ENCODE measurements at places on chromosomes 7 and 10.

GRCh38 chr10:119350502-119351097, 143.2 kb downstream of the GRK5 start:
- DNase-seq = no peak

DNA sequence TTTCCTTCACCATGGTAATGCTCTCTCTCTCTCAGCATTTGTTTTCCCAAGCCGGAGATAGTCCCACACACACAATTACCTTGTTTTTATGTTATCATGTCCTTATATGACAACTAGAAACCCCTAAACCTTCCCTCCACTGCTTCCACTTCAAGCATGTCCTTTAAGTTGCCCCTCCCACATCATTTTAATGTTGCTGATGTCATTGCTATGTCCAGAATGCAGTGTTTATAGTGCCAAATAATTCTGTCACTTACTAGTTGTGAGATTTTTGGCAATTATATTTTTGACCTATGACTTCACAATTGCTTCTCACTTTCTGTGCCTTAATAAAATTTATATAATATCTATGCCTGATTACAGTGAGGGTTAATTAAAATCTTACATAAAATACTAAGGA, 645.9 kb downstream of the XPNPEP1 start:
- DNase-seq = no peak

DNA sequence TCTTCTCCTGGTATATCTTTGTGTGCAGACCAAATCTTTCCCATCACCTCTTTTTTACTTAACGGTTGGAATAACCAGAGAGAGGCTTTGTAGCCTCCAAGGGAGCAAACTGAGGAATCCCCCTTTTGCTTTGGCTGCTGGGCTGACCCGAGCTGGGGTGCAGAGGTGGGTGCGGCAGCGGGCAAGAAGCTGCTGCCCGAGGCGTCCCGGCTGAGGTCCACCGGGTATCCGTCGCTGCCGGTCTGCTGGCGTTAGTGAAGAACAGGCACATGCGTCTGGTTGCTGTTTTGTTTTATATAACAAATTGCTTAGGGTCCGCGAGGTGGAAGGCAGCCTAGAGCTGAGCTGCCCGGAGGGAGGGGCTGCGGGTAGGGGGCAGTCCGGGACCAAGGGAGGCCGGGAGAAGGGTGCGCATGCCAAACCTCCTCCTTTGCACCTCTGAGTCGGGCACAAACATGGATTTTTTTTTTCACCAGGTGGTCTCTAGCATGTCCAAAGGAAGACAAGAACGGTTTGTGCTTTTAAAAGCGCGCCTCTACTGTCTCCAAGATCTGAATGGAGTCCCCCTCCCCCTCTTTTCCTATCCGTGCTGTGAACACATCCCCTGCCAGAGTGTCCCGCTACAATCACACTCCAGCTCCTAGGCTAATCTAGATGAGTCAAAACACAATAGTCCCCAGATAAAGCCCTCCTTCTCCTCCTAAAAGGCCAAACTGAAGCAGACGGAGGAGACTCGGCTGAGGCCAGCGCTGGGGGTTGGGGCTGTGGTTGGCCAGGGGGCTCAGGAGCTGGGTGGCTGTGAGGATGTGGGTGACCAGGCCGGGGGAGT, 6.8 kb upstream of the GATA3 start:
- DNase-seq = no peak

DNA sequence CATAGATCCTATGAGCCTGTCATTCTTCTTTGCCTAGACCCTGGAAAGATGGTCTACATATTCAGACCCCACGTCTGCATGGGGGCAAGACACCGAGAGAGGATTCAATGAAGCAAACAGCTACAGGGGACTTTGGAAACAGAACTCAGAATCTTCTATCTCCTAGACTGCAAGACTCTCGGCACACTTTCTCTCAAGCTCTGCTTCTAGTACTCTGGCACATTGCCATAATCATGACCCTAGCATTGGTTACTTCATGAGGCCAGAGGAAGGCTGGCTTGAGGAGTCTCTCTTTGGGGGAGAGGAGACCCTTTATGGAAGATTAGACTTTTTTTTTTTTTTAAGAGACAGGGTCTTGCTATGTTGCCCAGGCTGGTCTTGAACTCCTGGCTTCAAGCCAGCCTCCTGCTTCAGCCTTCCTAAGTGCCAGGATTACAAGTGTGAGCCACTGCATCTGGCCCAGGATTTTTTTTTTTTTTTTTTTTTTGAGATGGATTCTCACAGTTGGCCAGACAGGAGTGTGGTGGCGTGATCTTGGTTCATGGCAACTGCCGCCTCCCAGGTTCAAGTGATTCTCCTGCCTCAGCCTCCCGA, 20.7 kb downstream of the CCDC3 start:
- DNase-seq = no peak

- no peak for DNase-seq
Measured at GRCh38 chr7:47553309-47553708, 28.6 kb downstream of the TNS3 start.

DNA sequence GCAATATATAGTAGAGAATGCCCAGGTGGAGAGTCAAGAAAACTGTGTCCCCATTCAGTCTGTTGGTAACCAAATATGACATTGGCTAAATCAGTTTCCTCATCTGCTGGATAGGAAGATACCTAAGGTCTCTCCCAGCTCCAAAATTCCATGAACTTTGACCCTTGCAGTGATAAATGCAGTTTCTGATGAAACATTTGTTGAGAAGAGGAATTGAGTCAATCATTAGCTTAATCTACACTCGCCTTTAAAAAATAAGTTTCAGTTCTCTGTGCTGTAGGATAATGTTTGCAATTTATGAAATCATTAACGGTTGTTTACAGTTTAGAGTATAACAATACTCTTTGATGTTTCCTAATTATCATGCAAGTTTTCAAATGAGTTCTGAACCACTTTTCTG, 38.0 kb upstream of the SLC25A13 start:
- no peak for DNase-seq

GRCh38 chr10:76115131-76115470, 683.7 kb downstream of the LRMDA start:
- DNase-seq = no peak

DNA sequence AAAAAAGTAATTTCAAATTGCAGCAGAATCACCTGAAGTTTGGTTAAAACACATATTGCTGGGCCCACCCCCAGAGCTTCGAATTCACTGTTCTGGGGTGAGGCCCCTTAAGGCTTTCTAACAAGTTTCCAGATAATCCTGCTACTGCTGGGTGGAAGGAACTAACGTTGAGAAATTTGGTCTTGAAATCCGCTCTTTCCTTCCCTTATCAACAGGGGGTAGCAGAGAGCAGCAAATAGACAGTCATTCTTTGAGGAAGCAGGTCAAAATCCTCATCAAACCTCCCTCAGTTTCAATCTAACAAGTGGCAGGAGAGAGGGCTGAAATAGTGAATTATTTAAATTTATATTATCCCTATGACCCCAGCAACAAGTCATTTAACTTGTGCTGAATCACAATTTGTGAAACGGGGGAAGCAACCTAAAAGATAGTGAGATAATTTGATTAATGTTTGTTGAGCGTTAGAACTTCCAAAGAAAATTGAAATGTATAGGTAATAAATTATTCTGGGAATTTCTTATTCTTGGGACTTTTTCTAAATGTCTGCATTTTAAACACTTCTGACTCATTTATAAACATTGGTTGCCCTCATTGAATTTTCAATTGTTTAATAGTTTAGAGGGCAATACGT, 21.7 kb upstream of the MALSU1 start:
- peak; percentile 57 for DNase-seq

- DNase-seq = no peak
Measured at GRCh38 chr10:95552679-95553342, 8.4 kb downstream of the SORBS1 start.

DNA sequence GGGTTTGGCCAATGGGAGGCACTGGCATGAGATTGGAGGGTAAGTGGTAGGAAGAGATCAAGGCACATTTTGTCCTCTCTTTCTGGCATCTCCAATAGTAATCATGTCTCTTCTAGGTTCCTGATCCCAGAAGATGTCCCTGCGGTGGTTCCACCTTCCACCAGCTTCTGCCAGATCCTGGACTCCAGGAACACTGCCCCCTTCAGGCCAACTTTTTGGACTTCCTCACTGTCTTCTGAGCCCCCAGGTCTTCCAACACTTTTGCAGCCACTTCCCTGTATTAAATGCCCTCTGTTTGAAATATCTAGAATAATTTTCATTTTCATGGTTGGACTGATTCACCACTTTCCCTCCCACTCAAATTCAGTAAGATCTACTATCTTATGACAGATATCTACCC, 60.9 kb downstream of the BAMBI start:
- DNase-seq = no peak

DNA sequence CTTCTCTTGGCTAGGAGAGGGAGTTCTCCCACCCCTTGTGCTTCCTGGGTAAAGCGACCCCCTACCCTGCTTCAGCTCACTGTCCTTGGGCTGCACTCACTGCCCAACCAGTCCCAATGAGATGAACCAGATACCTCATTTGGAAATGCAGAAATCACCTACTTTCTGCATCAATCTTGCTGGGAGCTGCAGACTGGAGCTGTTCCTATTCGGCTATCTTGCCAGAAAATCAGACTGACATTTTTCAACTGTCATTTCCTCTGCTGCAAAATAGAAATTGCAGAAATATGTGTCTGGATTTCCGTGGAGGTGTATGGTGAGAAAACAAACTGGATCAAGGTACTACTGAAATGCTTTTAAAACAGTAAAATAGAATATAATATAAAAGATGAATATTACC, 43.0 kb upstream of the CYP2C18 start:
- DNase-seq = no peak

DNA sequence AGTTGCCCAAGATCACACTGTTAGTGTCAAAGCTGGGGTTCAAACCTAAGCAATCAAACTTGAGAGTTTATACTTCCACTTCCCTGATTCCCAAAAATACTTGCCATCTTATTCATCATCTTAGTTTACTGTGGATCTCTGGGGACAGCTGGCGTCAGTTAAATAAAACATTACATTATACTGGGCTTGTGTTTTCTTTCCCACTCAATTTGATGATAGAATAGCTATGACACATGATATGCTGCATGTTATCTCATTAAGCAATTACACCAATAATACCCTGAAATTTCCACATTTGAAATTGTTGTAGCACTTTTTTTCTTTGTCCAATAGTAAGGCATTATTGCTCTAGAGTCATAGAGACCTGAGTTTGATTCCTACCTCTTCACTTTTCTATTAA, 62.9 kb upstream of the MXI1 start:
- DNase-seq = no peak

DNA sequence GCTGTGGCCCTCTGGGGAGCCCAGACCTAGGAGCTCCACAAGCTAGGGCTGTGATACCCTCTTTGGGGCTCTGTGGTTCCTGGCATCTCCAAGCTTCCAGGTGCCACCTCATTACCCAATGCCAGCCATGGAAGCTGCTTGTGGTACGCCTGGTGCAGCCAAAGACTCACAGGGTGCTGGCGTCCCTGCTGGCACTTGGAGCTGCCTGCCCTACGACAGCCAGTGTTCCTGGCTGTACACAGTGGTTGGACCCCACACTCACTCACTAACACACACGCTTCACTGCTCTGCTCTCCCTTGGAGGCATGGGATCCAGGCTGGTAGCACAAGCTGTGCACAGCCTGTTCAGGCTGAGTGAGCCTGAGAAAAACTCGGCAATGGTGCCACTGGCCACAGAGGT, 894.1 kb upstream of the PHF14 start:
- no peak for DNase-seq

DNA sequence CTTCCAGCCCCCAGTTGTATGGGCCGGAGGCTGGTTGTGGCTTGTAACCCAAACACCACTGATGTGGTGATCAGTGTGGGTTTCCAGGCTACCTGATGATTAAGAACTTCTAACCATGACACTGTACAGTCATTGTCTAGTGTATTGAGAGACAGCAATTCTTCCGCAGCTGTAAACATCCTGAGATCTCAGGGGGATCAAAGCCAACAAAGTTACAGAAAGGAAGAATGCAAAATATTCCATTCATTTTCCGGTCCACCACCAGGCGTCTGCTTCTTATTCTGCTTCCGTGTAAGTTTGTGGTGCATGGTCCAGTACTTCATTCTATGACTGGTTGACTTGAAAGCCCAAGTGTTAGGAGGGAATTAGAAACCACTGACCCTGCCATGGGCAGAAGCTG, 10.3 kb upstream of the GLI3 start:
- DNase-seq = no peak

DNA sequence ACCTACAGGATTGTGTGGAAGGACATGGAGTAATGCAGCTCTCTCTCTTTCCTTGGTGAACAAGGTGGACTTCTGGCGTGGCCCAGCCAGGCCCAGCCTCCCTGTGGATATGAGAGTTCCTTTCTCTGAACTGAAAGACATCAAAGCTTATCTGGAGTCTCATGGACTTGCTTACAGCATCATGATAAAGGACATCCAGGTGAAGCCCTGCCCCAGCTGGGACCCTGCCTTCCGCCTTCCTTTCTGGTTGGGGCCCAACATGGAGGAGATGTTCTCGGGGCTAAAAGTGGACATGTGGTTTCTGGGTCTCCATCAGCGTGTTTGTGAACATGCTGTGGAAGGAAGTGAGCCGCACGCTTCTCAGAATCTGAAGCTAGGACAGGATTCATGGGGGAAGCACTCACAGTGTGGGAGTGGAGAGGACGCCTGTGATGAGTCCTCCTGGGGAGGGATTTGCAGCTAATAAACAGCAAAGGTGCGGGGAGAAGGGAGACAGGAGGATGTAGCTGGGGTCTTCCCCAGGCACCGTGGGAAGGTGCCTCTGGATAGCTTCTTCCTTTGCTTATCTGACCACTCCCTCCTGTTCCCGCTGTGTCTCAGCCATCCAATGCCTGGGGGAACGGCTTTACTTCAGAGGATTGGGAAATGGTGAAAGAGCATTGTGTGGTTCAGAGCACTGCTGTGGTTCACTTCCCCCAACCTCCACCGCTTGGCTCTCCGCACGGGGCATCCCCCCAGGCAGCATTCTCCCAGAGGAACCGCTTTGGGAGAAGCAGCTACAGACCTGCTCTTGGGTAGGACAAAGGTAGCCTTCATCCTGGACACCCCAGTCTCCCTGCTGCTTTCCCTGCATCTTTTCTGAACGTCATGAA, 5.5 kb downstream of the CPA5 start:
- no peak for DNase-seq

DNA sequence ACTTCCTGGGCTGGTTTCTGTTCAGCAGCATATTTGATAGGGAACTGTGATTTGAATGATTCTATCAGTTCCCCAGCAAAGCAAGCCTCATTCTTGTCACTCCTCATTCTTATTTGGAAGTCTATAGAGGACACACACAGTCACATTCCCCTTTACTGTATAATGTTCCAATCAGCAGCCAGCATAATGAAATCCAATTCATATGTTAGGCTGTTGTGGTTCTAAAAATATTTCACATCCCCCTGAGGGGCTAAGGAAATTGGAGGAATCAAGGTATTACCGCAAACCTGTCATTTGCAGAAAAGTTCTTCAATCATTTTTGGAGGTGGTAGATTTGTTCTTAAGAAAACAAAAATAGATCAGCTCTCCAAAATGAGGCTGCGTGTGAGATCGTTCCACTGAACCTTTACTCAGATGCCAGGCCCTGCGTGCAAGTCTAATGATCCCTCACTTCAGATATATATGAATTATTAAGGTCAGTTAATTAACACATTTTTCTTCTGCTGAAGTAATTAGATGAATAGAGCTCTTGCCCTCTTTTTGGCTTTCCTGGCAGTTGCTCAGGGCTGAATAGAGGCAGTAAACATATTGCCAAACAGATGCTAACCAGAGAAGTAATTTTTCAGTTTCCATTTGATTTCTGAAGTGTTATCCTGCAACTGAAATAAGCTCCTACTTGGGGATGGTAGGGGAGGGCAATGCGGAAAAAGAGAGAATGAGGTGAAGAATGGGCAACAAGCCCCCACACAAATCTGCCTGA, 31.8 kb downstream of the LSMEM1 start:
- DNase-seq = no peak

All from CD4-positive, alpha-beta memory T cell (primary cell).